Naive thymus-derived CD8-positive, alpha-beta T cell (primary cell): ENCODE measurements at places on chromosomes 4 and X. TPM values are rescaled to one million over a fixed set of nuclear protein-coding genes. Genes with fewer than 3 reads are reported as not detected.

DNA sequence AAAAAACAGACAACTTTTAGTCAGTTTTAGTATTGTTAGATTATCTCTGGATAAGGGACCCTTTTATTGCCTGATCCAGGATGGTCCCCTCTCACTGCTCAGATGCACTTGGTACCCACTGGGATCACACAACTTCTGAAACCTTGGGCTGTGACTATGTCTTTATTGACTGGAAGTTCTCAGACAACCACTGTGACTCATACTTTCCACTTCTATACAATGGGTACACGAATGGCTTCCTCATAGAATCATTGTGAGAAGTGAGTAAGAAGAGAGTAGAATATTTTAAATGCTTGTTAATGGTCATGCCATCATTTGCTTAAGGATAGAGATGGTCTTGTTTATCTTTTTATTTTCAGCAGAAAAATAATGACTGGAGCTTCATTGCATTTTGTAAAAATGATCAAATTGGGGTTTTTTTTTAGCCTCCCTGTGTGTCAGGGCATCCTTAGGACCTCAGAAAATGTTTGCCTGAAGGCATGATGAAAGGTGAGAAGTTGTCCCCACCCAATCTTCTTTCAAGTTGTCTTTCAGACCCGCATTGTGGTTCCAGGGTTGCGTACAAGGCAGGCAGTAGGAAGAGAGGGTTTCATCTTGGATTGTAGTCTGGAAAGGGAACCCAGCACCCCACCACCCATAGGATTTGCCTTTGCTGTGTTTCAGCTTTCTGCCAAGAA is 115.1 kb downstream of the CPEB2 start:
- no peak for DNase-seq

GRCh38 chr4:2686379-2687265 is 69.5 kb downstream of the TNIP2 start:
- DNase-seq: no peak

DNA sequence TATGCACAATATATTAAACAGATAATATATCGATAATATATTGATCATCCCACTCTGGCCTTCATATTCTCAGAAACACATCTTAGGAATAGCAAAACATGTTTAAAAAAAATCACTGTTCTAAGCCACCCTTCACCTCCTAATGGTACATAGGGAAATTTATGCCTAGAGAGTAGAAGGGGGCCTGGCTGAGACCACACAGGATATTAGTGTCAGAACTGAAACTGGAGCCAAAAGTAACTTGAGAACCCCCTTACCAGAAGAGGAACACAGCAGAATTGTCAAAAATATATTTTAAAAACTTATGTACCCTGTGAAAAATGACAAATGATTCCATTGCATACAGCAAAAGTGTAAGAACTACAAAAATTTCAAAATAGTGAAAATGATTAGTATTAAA is 173.1 kb downstream of the VSIG4 start:
- DNase-seq: no peak

Gene ATP2B3
- not detected for total RNA-seq

DNA sequence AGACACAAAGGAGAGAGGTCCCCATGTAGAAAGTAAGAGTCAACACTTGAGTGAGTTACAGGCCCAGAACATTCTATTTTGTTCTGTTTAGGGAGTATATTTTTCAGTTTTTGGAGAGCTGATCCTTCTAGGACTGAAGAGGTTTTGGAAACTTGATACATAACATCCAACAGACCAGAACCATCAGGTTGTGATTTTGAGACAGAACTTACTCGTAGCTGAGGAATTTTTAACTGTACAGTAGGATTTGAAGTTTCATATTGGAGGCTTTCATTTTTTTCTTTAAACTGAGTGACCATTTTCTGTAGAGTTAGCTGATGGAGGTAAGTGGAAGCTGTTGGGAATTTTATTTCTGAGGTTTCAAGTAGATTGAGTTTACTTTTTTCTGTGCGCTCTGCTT is 73.3 kb downstream of the NCAPG start:
- no peak for DNase-seq

Gene GABRA4
- total RNA-seq: not detected

Gene TLR10
- total RNA-seq: 2.7 TPM

DNA sequence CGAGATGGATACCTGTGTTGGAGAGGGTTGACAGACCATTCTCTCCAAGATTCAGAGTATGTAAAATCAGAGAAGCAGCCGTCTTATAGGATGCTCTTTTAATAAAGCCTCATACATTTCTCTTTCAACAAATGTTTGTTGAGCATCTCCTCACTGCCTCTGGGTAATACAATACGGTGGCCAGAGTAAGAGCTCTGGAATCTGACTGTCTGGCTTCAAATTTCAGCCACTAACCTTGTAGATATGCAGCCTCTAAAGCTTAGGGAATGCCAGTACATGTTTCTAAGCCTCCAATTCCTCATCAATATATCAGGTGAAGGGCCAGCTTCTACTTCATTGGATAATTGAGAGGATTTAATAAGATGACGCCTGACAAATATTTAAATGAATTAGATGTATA is 61.3 kb downstream of the CLNK start:
- no peak for DNase-seq

GRCh38 chr4:81789741-81790399 is 318.2 kb upstream of the RASGEF1B start:
- no peak for DNase-seq

Gene IRF2
- 62.6 TPM for total RNA-seq

- no peak for DNase-seq
Observed at GRCh38 chr4:113173126-113173792, 123.8 kb downstream of the ANK2 start.

- no peak for DNase-seq
Observed at GRCh38 chr4:153084224-153084979, 119.8 kb upstream of the TRIM2 start.

- no peak for DNase-seq
Observed at GRCh38 chrX:20542072-20542471, 275.4 kb upstream of the RPS6KA3 start.

- DNase-seq: no peak
Observed at GRCh38 chr4:102114118-102114630, 231.1 kb downstream of the SLC39A8 start.

GRCh38 chr4:112648263-112649054 is 11.5 kb downstream of the LARP7 start:
- no peak for DNase-seq

Gene PPP2R2C
- total RNA-seq: not detected

DNA sequence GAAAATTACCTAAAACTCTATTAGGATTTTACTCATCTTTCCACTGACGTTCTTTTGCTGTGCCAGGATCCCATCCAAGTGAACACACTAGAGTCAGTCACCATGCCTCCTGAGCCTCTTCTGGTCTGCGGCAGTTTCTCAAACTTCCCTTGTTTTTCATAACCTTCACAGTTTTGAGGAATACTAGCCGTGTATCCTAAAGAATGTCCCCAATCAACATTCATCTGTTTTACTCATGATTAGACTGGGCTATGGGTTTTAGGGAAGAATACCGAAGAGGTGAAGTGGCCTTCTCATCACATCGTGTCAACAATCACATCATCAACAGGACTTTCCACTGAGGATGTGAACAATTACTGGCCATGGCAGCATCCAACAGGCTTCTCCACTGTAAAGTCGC is 4.8 kb downstream of the LRP2BP start:
- DNase-seq: no peak

DNA sequence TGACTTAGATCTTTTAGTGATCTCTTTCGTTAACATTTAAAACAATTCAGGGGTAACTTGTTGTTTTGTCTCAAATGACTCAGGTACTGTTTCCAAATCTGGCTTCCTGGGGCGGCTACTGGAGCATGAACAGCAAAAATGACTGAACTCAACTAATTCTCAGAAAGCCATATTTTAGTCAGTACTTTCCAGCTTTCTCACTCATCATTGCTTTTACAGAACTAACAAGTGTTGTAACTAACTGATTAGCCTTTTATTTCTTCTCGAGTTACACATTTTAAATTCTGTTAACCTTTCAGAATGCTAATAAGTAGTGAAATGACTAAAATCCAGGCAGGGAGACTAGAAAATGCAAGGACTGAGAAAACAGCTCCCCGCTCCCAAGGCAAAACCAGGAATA is 55.3 kb downstream of the JADE3 start:
- no peak for DNase-seq

GRCh38 chrX:15816886-15817285 is 26.6 kb downstream of the ZRSR2 start:
- peak; percentile 31 for DNase-seq

GRCh38 chr4:147201016-147201415 is 255.4 kb upstream of the TTC29 start:
- no peak for DNase-seq

- no peak for DNase-seq
Observed at GRCh38 chrX:11754958-11755645, 2.9 kb upstream of the MSL3 start.

DNA sequence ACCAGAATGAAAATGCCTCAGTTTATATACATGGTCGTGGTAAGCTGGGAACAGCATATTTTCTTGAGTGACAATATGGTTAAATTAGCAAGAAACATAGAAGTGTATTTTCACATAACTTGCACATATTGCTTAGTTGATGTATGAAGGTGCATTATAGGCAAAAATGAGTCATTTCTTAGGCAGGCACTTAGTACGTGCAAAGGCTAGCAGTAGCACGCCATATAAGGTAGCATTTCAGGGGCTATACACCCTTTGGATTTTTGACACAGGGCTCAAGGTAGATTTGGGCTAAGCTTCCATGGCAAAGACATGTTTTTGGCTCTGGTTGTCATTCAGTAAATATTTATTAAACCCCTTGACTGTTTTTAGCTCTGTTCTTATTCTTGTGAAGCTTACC is 33.1 kb downstream of the PCDH7 start:
- DNase-seq: no peak

GRCh38 chr4:112546476-112546875 is 30.5 kb upstream of the NEUROG2 start:
- no peak for DNase-seq

DNA sequence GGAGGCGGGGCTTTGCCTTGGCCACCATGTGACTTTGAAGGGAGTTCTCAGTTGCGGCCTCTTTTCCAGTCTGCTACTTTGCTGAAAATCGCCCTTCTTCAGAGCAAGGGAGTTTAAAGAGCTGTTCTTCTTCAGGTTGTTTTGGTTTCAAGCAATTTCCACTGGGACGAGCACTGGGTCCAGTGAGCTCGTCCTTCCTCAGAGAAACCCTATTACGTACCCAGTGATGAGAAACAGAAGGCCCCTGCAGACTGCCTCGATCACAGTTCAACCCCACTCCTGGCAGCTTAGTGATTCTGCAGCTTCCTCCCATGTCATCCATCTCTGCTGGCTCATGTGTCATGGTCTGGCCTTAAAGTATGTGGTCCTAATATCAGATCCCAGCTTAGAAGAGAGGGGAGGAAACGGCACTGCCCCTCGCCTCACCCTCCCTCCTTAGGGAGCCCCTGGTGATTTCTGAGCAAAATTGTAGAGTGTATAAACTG is 7.8 kb upstream of the FAM149A start:
- no peak for DNase-seq

GRCh38 chrX:13254076-13254785 is 65.6 kb downstream of the ATXN3L start:
- no peak for DNase-seq

DNA sequence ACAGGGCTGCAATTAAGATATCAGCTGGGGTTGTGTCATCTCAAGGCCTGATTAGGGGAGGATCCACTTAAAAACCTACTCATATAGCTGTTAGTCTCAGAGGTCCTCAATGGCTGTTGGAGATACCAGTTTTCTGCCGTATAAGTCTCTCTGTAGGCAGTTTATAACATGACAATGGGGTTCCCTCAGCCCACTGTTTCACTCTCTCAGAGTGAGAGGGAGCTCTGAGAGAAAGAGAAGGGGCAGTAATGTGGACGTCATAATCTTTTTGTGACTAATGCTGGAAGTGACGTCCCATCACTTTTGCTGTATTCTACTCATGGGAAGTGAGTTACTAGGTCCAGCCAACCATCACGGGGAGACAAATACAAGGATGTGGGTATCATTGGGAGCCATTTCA is 70.3 kb downstream of the STIM2 start:
- DNase-seq: no peak

GRCh38 chr4:60780874-60781273 is 419.3 kb upstream of the ADGRL3 start:
- no peak for DNase-seq

Gene PHOX2B
- total RNA-seq: not detected

- no peak for DNase-seq
Observed at GRCh38 chr4:21535898-21536297, 412.7 kb downstream of the KCNIP4 start.

Gene TRIML1
- not detected for total RNA-seq

Gene NR3C2
- total RNA-seq: 50.7 TPM

GRCh38 chr4:20432088-20432487 is 180.4 kb downstream of the SLIT2 start:
- no peak for DNase-seq

DNA sequence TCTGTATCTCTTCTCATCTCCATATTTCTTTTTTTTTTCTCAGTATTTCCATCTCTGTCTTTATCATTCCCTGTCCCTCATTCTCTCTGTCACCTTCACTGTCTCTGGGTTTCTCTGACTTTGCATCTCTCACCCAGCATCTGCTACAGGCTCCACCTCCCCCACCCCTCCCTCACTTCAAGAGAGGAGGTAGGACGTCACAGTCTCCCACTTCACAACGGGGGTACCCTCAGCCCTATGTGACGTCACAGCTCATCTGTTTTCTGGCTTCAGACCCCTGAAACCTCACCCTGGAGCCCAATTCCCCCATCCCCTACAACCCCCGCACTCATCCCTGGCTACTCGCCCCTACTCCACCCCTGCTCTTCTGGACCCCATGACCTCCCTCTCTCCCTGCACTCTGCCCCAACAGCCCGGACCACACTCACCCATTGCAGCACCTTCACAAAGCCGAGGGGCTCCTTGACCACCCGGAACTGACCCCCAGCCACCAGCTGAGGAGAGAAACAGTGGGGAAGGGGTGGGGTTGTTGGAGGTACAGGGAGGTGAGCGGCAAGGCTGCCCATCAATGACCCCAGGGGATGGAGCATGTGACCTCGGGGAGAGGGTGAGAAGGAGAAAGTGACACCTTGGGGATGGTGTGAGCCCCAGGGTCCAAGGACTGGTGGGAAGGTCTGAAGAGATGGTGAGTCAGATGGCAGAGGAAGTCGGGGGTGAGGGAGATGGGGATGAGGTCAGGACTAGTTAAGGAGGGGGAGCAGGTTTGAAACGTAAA is 1.3 kb downstream of the SYP start:
- no peak for DNase-seq
